Activated naive CD8-positive, alpha-beta T cell treated with anti-CD3 and anti-CD28 coated beads, Interleukin-2, amount 10 ng/mL, durations not matched to agents 7 days and 5 days (primary cell): ENCODE measurements at places on chromosomes 1 and 21. TPM values are rescaled to one million over a fixed set of nuclear protein-coding genes. Genes with fewer than 3 reads are reported as not detected.
A peak's percentile ranks its signal among the peaks of the same experiment; 100 is the strongest.

The FOXD3 gene
- total RNA-seq: not detected

The DUSP23 gene
- 20.1 TPM for total RNA-seq

GRCh38 chr1:31549809-31550620, 26.3 kb upstream of the TINAGL1 start:
- no peak overlapping the region for H3K27ac ChIP-seq
- peak overlapping the region; percentile 68 for H3K4me3 ChIP-seq
- peaks cover 8% of the 10 kb centered on the region for H3K4me1 ChIP-seq
- H3K27me3 ChIP-seq: peaks cover 23% of the 10 kb centered on the region
- no peak for DNase-seq

The MSH4 gene
- 0.40 TPM for total RNA-seq

The CYB561D1 gene
- 24.3 TPM for total RNA-seq

DNA sequence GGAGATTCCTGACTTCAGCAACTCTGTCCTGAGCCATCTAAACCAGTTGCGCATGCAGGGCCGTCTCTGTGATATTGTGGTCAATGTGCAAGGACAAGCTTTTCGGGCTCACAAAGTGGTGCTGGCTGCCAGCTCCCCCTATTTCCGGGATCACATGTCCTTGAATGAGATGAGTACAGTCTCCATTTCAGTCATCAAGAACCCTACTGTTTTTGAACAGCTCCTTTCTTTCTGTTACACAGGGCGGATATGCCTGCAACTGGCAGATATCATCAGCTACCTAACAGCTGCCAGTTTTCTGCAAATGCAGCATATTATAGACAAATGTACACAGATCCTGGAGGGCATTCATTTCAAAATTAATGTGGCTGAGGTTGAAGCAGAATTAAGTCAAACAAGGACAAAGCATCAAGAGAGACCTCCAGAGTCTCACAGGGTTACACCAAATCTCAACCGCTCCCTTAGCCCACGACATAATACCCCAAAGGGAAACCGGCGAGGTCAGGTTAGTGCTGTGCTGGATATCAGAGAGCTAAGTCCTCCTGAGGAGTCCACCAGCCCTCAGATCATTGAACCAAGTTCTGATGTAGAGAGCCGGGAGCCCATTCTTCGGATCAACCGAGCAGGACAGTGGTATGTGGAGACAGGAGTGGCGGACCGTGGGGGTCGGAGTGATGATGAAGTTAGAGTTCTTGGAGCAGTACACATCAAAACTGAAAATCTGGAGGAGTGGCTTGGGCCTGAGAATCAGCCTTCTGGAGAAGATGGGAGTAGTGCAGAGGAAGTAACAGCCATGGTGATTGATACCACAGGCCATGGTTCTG, 2.3 kb downstream of the ZBTB37 start:
- no peaks in the 10 kb centered on the region for H3K27me3 ChIP-seq
- peak overlapping the region; percentile 66 for H3K4me3 ChIP-seq
- peaks cover 41% of the 10 kb centered on the region for H3K4me1 ChIP-seq
- H3K36me3 ChIP-seq: peaks cover 43% of the 10 kb centered on the region

DNA sequence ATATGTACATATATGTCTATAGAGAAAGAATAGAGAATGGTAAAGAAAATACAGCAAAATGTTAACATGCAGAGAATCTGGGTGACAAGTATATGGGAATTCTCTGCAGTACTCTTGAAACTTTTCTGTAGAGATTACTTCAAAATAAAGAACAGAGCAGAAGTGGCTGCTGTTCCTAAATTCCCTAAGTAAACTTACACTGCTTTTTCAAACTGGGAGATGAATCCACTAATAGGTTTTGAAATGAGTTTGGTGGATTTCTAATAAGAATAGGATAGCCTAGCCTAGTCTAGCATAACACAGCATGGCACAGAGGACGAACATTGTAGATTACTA, 450 bp upstream of the CR2 start:
- H3K36me3 ChIP-seq: no peaks in the 10 kb centered on the region
- H3K4me3 ChIP-seq: peak overlapping the region; percentile 54
- no peak for DNase-seq
- peaks cover 7% of the 10 kb centered on the region for H3K4me1 ChIP-seq

The ACOT11 gene
- 1.0 TPM for total RNA-seq

GRCh38 chr21:37945036-37945435, 28.8 kb upstream of the KCNJ6 start:
- no peaks in the 10 kb centered on the region for H3K27me3 ChIP-seq
- no peaks in the 10 kb centered on the region for H3K36me3 ChIP-seq
- H3K4me3 ChIP-seq: no peak overlapping the region
- no peaks in the 10 kb centered on the region for H3K4me1 ChIP-seq
- no peak for DNase-seq

DNA sequence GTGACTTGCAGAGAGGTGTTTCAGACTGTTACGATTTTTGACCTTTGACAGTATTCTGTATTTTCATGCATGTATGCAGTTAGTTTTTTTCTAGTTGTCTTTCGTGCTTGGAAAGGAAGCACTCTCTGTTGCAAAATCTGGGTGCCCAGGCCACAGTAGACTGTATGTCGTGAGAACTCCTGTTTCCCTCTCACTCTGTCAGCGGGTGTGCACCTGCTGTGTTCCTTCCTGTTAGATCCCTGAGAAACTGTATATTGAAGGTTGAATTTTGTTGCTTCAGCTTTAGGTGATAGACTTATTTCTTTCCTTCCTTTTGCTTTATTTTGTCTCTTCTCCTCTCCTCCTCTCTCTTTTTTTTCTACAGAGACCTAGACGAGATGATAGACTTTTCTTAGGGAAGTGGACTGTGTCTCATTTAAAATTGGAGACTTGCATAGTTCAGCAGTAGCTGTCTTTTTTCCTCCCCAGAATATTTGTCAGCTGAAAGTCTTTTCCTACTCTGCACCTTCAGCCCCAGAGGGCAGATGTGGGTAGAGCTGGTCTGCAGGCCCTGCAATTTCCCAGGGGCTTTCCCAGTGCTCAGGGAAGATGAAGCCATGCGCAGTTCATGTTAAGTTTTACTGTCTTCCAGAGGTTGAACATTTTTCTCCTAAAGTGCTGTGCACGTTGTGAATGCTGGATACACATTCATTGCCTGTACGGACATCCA, 1.4 kb downstream of the TRAPPC10 start:
- H3K27me3 ChIP-seq: no peaks in the 10 kb centered on the region
- peak overlapping the region; percentile 86 for H3K27ac ChIP-seq
- H3K4me1 ChIP-seq: peaks cover 51% of the 10 kb centered on the region
- H3K4me3 ChIP-seq: peak overlapping the region; percentile 86
- peaks cover 9% of the 10 kb centered on the region for H3K36me3 ChIP-seq
- DNase-seq: no peak

- H3K27ac ChIP-seq: peak overlapping the region; percentile 86
- peak overlapping the region; percentile 93 for H3K4me3 ChIP-seq
- H3K4me1 ChIP-seq: peaks cover 41% of the 10 kb centered on the region
- H3K27me3 ChIP-seq: no peaks in the 10 kb centered on the region
Observed at GRCh38 chr1:203629507-203630082, 3.0 kb downstream of the ATP2B4 start.

- H3K27ac ChIP-seq: no peak overlapping the region
- no peaks in the 10 kb centered on the region for H3K4me1 ChIP-seq
- no peaks in the 10 kb centered on the region for H3K36me3 ChIP-seq
- H3K4me3 ChIP-seq: no peak overlapping the region
- no peaks in the 10 kb centered on the region for H3K27me3 ChIP-seq
Observed at GRCh38 chr1:188670837-188671236, 1806.8 kb downstream of the BRINP3 start.

The SLC44A5 gene
- 0.79 TPM for total RNA-seq

- peak overlapping the region; percentile 60 for H3K4me3 ChIP-seq
- no peak for DNase-seq
- H3K4me1 ChIP-seq: peaks cover 39% of the 10 kb centered on the region
- H3K27ac ChIP-seq: peak overlapping the region; percentile 90
Observed at GRCh38 chr1:89310505-89310904, 37.8 kb upstream of the GBP5 start.

GRCh38 chr1:107358619-107359327, 217.9 kb downstream of the NTNG1 start:
- no peaks in the 10 kb centered on the region for H3K4me1 ChIP-seq
- no peaks in the 10 kb centered on the region for H3K27me3 ChIP-seq
- H3K4me3 ChIP-seq: no peak overlapping the region
- H3K36me3 ChIP-seq: no peaks in the 10 kb centered on the region
- no peak overlapping the region for H3K27ac ChIP-seq

DNA sequence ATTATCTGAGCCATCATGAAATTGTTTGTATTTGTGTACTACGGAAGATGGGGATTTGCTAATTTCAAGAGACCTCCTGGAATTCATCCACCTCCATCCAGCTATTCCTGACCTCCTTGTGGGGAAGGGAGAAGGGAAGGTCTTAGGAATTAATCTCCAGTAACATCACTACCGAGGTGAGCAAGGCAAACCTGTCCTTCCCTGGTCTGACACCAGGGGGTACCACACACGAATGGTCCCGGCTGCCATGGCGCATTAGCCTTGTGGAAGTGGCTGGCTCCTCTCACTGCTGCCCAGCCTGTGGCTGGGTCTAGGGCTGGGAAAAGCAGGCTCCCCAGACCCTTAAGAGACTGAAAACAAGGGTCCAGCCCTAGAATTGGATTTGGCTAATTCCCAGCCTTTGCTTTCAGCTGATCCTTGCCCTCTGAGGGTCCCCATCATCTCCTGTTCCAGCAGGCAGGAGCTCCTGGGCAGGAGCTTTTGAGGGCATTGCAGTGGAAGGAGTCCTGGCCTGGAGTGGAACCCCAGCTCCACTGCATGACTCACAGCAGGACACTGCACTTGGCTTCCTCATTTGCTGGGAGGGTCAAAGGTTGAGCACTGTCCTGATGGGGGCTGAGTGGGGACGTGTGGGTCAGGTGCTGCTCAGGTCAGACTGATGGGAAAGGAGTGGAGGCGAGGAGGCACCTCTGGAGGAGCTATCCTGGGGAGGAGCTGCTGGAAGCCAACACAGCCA, 34.8 kb downstream of the RIMS3 start:
- H3K27ac ChIP-seq: peak overlapping the region; percentile 85
- H3K27me3 ChIP-seq: no peaks in the 10 kb centered on the region
- no peak for DNase-seq

DNA sequence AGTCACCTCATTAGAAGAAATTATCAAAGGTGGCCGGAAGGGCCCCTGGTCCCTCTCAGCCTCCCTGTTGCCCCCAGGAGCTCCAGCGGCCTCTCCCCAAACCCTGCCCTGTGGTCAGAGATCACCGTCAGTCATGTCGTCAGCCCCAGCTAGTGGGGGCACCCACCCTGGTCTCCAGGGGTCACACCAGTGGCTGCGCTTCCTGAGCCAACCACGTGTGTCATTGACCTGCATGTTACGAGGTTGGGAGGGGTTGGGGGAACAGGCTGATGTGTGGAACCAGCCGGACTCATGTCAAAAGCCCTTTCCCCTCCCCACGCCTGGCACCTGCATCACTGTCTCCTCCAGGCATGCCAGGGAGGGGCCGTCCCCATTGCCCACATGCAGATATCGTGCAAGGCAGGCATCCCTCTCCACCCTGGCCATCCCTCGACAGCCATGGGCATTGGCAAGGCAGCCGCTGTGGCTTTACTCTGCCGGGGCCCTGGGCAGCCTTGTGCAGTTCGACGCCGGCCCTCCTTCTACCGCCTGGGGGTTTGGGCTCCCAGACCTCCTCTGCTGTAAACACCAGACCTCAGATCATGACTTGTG, 128.7 kb downstream of the CRYAA start:
- no peak for DNase-seq
- no peak overlapping the region for H3K4me3 ChIP-seq
- H3K36me3 ChIP-seq: no peaks in the 10 kb centered on the region
- H3K27me3 ChIP-seq: peaks cover 23% of the 10 kb centered on the region

DNA sequence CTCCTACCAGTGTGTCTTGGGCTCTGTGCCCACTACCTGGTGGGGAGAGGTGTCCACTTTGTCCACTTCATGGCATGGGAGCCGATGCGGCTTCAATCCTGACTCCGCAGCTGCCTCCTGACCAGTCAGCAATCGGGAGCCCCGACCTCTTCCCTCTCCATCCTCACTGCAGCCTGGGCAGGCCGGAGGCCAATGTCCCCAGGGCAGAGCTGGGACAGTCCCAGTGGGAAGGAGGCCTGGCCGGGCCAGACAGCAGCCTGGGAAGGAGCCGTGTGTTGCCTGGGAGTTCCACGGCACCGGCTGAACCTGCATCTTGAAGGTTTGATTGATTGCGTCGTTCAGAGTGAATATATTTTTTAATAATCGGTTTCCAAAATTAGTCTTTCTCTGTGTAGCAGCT, 330.9 kb upstream of the VAMP3 start:
- H3K27ac ChIP-seq: no peak overlapping the region
- H3K4me3 ChIP-seq: no peak overlapping the region
- H3K36me3 ChIP-seq: no peaks in the 10 kb centered on the region
- H3K4me1 ChIP-seq: no peaks in the 10 kb centered on the region
- DNase-seq: no peak
- no peaks in the 10 kb centered on the region for H3K27me3 ChIP-seq

DNA sequence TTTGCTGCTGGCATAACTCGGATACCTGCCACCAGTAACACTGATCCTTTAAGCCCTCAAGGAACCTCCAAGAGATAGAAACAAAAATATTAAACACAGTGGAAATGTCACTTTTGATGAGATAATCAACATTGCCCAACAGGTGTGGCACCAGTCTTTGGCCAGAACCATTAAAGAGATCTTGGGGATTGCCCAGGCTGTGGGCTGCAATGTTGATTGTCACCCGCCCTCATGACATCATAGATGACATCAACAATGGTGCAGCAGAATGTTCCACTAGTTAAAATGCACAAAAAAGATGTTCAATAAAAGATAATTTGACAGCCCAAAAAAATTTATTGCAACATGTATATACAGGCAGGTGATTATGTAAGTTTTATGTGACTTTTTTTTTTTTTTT, 20.2 kb upstream of the ZMYM1 start:
- DNase-seq: no peak
- no peaks in the 10 kb centered on the region for H3K36me3 ChIP-seq
- H3K4me1 ChIP-seq: peaks cover 3% of the 10 kb centered on the region
- no peak overlapping the region for H3K4me3 ChIP-seq
- no peak overlapping the region for H3K27ac ChIP-seq
- peaks cover 22% of the 10 kb centered on the region for H3K27me3 ChIP-seq

DNA sequence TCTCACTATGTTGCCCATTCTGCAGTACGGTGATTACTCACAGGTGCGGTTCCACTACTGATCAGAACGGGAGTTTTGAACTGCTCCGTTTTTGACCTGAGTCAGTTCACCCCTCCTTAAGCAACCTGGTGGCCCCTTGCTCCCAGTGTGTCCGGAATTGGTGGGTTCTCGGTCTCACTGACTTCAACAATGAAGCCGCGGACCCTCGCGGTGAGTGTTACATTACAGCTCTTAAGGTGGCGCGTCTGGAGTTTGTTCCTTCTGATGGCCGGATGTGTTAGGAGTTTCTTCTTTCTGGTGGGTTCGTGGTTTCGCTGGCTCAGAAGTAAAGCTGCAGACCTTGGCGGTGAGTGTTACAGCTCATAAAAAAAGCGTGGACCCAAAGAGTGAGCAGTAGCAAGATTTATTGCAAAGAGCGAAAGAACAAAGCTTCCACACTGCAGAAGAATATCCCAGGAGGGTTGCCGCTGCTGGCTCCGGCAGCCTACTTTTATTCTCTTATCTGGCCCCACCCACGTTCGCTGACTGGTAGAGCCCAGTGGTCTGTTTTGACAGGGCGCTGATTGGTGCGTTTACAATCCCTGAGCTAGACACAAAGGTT, 17.6 kb upstream of the PARP1 start:
- H3K4me1 ChIP-seq: peaks cover 22% of the 10 kb centered on the region
- H3K4me3 ChIP-seq: no peak overlapping the region
- DNase-seq: peak; percentile 48

GRCh38 chr1:12464045-12464461, 154.0 kb downstream of the DHRS3 start:
- H3K27me3 ChIP-seq: no peaks in the 10 kb centered on the region
- H3K27ac ChIP-seq: no peak overlapping the region
- peaks cover 24% of the 10 kb centered on the region for H3K4me1 ChIP-seq
- no peak for DNase-seq
- H3K36me3 ChIP-seq: peaks cover 59% of the 10 kb centered on the region
- H3K4me3 ChIP-seq: no peak overlapping the region

The DCDC2B gene
- 0.17 TPM for total RNA-seq
